Fibroblast of upper back skin (primary cell): ENCODE measurements at places on chromosomes 7 and 10.
A peak's percentile ranks its signal among the peaks of the same experiment; 100 is the strongest.

GRCh38 chr10:58175990-58176900 lies 91.4 kb downstream of the IPMK start:
- DNase-seq, result peak; percentile 29

GRCh38 chr7:158975526-158976467 lies 119.4 kb downstream of the DYNC2I1 start:
- DNase-seq, result no peak

GRCh38 chr7:101970801-101971200 lies 153.4 kb downstream of the CUX1 start:
- no peak for DNase-seq

- DNase-seq, result no peak
Measured at GRCh38 chr7:22640269-22640668, 86.7 kb upstream of the IL6 start.

DNA sequence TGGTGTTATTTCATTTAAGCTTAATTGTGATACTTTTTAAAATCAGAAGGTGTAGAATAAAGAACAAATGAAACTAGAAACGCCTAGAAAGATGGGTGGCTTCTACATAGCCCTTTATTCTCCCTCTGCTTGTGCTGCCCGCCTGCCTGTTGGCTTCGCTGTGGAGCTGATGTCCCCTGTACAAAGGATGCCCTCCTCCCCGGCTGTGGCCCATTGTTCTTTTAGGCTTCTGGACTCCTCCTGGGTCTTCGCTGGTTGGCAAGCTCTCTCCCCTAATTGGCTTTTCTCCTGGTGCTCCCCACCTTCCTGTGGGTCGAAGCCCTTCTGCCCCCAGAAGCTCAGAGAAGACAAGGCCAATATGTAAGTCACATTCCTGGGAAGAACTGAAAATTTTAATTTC lies 98.2 kb downstream of the FANK1 start:
- DNase-seq, result no peak

- DNase-seq, result no peak
Measured at GRCh38 chr10:97140902-97141745, 44.6 kb downstream of the SLIT1 start.

- DNase-seq, result no peak
Measured at GRCh38 chr10:94687625-94688248, 4.2 kb downstream of the CYP2C18 start.

- DNase-seq, result no peak
Measured at GRCh38 chr10:418226-418625, 271.2 kb downstream of the DIP2C start.

DNA sequence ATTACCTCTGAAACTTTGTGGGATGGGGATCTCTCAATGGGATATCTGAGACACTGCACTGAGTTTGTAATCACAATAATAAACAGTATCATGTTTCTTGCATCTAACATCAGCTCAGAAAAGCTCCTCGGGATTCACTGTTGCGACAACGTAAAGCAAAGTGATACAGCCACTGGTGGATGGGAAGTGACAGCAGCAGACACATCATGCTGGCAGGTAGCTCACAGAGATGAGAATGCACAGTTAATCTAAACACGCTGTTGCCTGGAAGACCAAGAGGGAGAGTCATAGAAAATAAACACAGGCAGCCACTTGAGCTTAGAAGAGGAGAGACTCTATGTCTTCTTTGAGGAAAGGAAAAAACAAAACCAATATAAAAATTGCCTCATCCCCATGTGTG lies 513.8 kb downstream of the MAGI2 start:
- no peak for DNase-seq

DNA sequence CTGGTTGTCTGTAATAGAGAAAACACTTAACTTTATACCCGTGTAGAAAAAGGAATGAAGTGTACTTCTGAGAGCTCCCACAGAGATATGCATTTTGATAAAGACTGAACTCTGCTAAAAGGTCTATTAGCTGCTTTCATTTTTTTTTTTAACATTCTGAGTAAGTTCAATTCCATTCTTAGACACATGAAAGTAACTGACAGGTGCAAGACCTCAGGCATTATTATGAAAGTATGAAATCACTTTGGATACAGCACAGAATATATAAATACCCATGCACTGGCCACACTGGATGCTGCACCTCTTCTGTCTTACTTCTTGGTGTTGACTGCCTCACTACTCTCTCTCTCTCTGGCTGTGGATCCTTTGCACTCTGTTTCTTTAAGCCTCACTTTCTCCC lies 46.2 kb downstream of the VWDE start:
- no peak for DNase-seq

GRCh38 chr10:26481315-26481692 lies 43.2 kb downstream of the APBB1IP start:
- no peak for DNase-seq

DNA sequence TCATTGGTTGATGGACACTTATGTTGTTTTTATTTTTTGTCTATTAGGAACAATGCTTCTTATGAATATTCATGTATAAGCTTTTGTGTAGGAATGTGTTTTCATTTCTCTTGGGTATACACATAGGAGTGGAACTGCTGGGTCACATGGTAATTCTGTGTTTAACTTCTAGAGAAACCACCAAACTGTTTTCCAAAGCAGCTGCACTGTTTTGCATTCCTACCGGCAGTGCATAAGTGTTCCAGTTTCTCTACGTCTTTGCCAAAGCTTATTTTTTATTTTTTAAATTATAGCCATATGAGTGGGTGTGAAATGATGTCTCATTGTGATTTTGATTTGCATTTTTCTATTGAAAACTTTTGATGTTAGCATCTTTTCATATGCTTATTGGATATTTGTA lies 51.3 kb downstream of the ADK start:
- peak; percentile 13 for DNase-seq

DNA sequence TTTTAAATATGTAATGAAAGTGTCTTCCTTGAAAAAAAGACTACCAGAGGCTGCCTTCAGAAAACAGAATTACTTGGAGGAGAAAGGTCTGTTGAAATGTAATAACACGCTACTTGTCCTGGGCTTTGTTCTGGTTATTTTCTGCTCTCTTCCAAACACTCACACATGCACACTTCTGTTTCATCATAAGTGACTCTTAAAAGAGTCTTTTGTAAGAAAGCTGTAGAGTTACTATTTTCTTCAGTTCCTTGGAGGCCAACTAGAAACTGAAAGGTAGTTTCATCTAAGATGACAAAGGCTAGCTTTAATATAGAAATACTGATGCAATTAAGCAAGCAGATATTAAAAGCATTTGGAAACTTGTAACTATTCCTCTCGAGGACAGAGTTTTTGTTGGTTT lies 39.1 kb downstream of the TASOR2 start:
- no peak for DNase-seq

DNA sequence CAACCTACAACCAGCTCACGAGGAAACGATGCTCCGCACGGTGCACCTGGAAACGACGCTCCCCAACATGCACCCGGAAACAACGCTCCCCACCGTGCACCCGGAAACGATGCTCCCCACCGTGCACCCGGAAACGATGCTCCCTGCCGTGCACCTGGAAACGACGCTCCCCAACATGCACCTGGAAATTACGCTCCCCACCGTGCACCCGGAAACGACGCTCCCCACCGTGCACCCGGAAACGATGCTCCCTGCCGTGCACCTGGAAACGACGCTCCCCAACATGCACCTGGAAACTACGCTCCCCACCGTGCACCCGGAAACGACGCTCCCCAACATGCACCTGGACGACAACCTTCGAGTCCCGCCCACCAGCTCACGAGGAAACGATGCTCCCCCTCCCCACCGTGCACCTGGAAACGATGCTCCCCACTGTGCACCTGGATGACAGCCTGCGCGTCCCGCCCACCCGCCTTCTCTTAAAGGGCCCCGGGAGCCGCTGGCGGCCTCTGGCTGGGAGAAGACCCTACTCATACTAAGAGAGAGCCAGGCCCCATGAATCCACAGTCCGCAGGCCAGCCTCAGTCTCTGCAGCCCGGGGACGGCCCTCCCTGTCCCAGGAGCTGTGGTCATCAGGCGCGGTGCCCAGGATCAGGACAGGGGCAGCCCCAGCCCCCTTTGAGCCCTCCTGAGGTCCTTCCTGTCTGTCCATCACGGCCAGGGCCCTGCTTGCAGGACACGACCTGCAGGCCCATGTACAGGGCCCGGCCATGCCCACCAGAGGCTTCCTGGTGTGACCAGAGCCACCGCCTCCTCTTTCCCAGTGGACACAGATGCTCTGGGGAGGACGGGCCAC lies 98.3 kb downstream of the PDGFA start:
- DNase-seq, result no peak

DNA sequence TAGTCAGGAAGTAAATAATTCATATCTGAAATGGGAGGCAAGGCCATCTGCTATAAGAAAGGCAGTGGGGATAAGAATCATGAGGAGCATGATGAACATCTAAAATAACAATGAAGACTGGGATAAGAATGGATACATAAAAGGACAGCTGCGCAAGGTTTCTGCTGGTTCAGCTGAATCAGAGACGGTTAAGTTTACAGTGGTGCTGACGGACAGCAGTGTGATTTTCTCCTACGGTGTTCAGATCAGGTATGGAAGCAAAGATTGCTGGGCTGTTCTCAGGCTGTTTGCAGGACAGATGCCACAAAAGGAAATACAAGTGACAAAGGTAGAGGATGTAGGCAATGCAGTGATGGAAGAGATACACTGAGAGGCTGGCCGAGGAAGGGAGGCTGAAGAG lies 8.4 kb downstream of the CYCS start:
- no peak for DNase-seq

DNA sequence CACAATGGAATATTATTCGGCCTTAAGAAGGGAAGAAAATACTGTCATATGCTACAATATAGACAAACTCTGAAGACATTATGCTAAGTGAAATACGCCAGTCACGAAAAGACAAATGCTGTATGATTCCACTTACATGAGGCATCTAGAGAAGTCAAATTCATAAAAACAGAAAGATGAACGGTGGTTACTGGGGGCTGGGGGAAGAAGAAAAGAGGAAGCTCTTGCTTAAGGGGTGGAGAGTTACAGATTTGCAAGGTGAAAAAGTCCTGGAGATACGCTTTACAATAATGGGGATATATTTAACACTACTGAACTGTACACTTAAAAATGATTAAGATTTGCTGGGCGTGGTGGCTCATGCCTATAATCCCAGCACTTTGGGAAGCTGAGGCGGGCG lies 49.0 kb downstream of the PSMC2 start:
- DNase-seq, result no peak

DNA sequence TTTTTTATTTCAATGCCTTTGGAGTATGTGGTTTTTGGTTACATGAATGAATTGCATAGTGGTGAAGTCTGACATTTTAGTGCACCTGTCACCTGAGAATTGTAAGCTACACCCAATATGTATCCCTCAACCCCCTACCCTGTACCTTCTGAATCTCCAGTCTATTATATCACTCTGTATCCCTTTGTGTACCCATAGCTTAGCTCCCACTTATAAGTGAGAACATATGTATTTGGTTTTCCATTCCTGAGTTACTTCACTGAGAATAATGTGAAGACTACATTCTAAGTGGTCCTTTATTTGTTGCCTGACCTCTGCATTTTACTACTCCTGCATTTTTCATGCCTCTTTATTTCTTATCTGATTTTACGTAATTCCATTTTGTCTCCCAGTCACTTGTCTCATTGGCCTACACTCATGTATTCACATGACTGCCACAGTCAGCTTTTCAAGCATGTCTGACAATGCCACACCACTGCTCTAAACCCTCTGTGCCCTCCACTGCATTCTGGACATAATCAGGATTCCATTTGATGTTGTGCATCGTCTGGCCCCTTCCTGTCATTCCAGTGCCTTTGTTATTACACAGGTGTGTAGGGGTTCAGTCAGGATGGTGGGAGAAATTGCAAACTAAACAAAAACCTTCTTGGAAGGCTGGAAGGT lies 1325.5 kb downstream of the XPNPEP1 start:
- no peak for DNase-seq

- peak; percentile 95 for DNase-seq
Measured at GRCh38 chr7:132782777-132783640, 206.7 kb upstream of the PLXNA4 start.

- no peak for DNase-seq
Measured at GRCh38 chr7:117273814-117274225, 49.0 kb downstream of the WNT2 start.

- DNase-seq, result no peak
Measured at GRCh38 chr7:7740037-7740355, 21.6 kb upstream of the RPA3 start.

GRCh38 chr7:129771201-129771927 lies 159.8 kb downstream of the NRF1 start:
- no peak for DNase-seq

DNA sequence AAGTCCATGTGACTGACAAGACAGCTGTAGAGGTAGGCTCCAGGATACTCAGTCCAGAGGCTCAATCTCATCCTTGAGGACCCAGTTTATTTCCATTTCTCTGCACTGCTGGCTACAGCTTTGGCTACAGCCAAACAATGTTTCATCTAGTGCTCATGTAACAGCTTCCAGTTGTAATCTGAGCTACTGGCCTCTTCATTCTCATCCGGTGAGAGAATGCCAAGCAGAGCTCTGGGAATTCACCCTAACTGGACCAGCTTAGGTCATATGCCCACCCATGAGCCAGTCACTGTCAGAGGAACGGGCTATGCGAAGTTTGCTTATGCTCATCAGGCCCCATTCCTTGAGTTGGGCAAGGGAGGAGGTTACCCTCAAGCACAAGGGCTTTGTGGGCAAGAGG lies 192.9 kb downstream of the EVX1 start:
- no peak for DNase-seq

DNA sequence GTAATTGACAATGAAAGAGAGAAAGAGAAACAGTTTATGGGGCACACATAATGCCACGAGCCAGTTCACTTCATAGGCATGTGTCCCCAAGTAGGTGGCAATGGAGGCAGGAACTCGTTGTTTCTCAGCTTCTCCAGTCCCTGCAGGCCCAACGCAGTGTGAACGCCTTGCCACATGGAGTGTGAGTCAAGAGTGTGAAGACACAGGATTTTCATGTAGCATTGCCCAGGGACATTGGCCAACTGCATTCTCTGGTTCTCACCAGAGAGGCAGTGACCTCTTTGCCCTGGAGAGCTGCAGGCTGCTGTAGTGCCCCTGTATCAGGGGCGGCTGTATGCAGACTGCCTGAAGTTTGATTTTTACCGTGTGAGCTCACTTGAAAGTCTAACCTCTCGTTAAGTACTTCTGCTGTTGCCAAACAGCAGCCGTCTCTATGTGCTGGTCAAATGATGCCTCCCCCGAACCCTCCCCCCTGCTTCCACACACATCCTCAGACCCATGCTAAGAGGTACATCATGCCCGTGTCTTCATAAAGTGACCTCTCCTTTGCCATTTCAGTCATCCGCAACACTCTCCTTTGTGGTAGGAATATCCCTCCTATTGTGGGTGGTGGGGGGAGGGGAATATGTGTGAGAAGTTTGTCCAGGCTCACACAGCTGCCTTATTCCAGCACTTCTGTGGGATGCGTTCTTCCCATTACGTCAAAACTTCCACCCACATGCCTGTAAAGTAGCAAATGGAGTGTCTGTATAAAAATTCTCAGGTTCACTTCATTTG lies 12.7 kb downstream of the LRRC18 start:
- no peak for DNase-seq

- DNase-seq, result no peak
Measured at GRCh38 chr10:45502458-45502857, 128.4 kb downstream of the ALOX5 start.
